ENCODE measurements at places on chromosomes 16 and 17.

GRCh38 chr17:9644910-9645751 lies at the start of gene USP43:
TSS of gene USP43 (plus strand) at chr17:9645517. CDS start at chr17:9645633, 116 bp downstream.
- no peak for DNase-seq

DNA sequence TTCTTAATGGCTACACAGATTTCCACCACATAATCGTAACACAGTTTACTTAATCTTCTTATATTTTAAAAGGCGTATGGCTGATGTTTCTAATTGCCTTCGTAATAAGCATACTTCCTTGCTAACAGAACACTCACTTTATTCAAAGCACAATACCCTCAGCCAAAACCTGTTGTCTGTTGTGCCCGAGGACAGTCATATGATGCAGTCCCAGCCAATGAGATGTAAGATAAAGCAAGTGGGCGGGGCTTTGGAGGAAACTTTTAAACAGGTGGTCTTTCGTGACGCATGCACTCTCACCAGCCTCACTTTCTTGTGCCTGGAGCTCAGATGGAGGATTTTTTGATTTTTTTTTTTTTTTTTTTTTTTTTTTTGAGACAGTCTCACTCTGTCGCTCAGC lies 174.1 kb downstream of the ZFHX3 start:
- DNase-seq, result no peak

GRCh38 chr17:57046749-57047148 lies 38.3 kb upstream of the AKAP1 start:
- DNase-seq, result no peak

DNA sequence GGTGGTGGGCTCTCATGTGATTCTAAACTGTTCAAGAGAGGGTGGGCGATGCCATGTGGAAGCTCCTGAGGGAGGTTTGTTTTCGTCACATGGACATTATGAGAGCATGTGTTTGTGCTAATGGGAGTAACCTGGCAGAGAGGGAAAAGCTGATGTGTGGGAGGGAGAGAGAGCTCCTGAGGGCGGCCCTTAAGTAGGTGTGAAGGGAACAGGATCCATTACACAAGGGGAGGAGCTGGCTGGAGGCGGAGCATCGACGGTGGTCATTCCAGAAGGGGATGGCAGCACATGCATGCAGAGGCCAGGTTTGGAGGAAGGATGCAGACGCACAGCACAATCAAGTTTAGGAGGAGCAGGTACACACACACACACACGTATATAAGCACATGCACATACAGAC lies 197.5 kb downstream of the RPTOR start:
- no peak for DNase-seq

- no peak for DNase-seq
Measured at GRCh38 chr16:88705801-88706228, 393 bp downstream of the RNF166 start.

GRCh38 chr17:41212524-41213169 lies 13.8 kb upstream of the KRTAP9-2 start:
- DNase-seq, result no peak

- no peak for DNase-seq
Measured at GRCh38 chr17:47995241-47995935, 24.5 kb downstream of the CDK5RAP3 start.

- DNase-seq, result no peak
Measured at GRCh38 chr16:85376292-85377095, 236.6 kb upstream of the GSE1 start.

DNA sequence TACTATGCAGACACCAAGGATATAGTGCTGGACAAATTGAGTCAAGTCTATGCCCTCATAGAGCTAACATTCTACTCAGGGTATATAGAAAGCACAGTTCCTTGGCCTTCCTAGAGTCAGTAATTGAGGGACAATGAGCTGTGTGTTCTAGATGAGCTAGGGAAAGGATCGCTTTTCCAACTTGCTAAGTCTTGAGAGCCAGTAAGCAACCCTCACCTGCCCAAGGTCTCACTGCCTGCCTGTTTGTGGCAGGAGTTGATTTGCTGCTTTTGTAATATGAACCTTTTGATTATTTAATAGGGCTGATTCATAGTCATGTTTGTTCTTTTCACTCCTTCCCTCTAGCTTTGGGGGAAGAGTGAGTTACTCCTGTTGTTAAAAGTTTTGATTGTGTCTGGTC lies 6.5 kb downstream of the DDX42 start:
- no peak for DNase-seq

GRCh38 chr17:82228278-82228841 lies 482 bp upstream of the SLC16A3 start:
- DNase-seq, result no peak

GRCh38 chr16:4594433-4595410 lies 20.0 kb downstream of the UBALD1 start:
- no peak for DNase-seq

DNA sequence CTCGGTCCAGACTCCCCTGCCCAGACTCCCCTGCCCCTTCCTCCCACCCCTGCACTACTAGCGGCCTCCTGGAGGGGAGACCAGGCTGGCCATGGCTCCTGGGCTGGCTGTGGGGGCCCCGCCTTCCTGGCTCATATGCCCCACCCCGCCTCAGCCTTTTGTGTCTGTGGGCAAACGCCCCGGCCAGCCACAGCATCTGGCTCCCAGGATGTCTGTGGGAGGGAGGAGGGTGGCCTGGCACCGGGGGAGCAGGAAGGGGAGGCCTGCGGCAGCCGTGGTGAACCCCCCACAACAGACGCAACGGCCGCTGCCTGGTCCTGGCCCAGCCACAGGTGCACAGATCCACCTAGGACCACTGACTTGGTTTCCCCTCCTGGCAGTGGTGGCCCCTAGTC lies 32.9 kb downstream of the BAHCC1 start:
- DNase-seq, result no peak

- DNase-seq, result no peak
Measured at GRCh38 chr16:50961952-50962351, 189.1 kb downstream of the SALL1 start.

GRCh38 chr16:86508947-86509758 lies 1.2 kb upstream of the FOXF1 start:
- DNase-seq, result no peak

DNA sequence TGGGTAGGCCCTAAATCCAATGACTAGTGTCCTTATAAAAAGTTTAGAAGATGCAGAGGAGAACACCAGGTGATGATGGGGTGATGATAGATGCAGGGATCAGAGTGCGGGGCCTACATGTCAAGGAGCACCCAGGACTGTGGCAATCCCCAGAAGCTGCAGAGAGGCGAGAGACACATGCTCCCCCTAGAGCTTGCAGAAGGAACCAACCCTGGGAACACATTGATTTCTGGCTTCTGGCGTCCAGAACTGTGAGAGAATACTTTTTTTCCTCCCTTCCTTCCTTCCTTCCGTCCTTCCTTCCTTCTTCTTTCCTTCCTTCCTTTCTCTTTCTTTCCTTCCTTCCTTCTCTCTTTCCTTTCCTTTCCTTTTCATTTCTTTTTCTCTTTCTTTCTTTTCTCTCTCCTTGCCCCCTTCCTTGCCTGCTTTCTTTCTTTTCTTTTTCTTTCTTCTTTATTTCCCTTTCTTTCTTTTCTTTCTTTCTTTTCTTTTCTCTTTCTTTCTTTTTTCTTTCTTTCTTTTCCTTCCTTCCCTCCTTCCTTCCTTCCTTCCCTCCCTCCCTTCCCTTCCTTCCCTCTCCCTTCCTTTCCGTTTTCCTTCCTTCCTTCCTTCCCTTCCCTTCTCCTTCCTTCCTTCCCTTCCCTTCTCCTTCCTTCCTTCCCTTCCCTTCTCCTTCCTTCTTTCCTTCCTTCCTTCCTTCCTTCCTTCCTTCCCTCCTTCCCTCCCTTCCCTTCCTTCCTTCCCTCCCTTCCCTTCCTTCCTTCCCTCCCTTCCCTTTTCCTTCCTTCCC lies 134.3 kb downstream of the HAPSTR1 start:
- DNase-seq, result no peak

DNA sequence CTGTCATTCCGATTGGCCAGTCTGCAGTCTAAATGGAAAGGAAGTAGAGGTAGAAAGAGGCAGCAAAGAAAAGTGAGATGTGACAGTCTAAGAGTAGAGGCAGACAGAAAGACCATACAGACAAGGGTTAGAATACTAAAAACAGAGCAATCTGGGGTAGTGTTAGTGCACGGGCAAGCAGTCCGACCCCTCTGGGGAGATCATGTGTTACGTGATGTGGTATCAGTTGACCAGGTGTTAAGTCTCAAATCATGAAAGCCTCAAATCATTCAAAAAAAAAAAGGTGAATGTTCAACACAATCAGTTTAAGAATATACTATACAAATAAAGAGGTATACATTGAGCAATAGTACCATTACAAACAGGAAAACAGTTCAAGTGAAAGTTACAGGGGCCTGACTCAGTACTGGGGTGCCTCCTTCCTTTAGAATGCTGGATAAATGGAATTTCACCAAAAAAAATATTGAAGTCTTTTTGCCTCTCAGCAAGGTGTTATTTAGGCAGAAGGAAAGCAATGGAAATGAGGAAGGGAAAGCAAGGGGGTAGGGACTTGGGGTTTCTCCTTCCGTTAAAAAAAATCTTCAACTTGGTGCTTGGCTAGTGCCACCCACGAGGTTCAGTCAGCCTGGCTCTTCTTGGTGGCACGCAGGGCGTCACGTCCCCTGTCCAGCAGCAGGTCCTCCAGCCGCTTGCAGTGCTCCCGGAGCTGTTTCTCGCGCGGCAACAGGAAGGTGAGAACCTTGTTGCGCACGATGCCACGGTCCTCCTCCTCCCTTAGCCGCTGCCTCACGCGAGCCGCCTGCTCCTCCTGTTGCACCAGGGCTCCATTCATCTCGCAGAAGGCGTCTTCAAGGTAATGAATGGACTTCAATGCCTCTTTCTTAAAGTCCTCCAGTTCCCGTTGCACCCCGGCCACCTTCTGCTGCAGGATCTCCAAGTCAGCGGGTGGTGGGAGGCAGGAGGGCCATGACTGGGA lies 616 bp downstream of the CCDC182 start:
- DNase-seq, result no peak

- DNase-seq, result peak; percentile 60
Measured at GRCh38 chr16:88685156-88686061, 898 bp downstream of the SNAI3 start.

DNA sequence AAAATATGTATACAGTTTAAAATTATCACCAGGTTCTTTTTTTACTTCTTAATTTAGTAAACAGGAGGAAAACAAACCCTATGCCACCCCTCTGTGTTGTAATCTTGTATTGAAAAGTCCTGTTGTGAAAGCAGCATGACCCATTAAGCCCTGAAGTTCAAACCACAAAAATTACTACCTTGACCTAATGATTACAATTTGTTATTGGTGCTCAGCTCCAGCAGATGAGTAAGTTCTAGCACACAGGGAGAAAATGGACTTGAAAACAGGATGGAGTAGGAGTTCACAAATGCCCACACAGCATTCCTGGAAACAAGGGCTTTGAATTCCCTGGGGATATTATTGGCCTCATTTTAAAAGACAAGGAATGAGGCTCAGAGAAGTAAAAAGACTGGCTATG lies 505.8 kb upstream of the ERCC4 start:
- no peak for DNase-seq

DNA sequence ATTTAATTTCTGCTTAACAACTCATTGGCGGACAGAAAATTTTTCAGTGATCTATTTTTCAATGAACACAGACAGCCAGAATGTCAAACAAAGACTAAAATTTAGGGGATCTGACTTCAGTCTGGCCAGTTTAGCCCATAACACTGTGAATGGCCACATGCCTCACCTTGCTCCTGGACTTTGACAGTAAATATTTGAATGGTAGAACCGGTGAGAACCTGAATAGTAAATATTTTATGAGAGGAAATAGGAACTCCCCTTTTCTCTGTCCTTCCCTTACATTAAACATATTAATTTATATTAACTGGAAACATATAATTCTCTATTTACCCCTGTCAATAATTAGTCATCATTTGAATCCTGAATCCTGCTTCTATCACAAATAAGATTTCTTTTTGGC lies 942.1 kb downstream of the KCNJ2 start:
- no peak for DNase-seq

- DNase-seq, result no peak
Measured at GRCh38 chr17:41943492-41943891, 13.1 kb downstream of the ODAD4 start.

DNA sequence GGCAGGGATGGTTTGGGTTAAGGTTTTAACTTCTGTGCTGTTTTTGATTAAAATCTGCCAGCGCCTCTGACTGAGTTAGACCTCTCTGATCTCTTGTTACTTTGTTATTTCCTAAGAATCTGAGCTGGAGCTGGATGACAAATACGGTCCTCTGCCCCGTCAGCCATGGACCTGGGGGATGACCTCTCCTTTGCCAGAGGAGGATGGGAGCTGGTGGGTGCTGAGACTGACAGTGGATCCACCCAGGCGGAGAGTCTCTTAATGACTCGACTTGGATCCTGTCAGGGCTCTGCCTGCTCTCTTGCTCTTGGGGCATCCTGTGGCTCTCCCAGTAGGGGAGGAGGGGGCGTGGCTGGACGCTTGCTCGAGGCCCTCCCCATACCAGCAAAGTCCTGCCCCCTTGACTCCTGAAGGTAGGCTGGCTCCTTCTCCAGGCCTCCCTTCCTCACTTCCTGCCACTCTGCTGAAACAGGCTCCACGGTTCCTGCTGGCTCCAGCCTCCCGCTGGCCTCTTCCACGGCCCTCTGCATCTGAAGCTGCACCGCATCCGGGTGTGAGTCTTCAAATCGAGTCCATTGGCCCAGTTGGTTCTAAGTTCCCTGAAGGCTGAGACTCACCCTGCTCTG lies 24.8 kb upstream of the MAP3K14 start:
- no peak for DNase-seq

- no peak for DNase-seq
Measured at GRCh38 chr17:75273977-75274708, 3.1 kb upstream of the MIF4GD start.

- no peak for DNase-seq
Measured at GRCh38 chr17:2194889-2195335, 108.7 kb downstream of the SMG6 start.

DNA sequence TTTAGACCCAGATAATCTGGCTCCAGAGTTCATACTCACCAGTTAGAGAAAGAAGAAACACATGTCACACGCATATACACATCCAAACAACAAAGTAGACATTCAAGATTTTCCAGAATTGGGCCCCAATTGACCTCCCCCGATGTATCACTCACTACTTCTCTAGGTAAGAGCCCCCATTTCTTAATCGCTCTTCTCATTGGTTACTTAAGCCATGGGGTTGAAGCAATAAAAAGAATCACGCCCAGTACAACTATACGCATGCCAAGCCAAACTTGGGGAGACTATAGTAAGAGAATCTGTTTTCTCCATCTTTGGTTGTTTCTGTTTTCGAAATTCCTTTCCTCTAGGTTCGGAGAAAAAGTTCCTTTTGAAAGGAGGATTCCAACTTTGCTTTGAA lies 565 bp downstream of the DDX52 start:
- DNase-seq, result no peak

GRCh38 chr17:68257934-68258333 lies 10.1 kb downstream of the AMZ2 start:
- no peak for DNase-seq

DNA sequence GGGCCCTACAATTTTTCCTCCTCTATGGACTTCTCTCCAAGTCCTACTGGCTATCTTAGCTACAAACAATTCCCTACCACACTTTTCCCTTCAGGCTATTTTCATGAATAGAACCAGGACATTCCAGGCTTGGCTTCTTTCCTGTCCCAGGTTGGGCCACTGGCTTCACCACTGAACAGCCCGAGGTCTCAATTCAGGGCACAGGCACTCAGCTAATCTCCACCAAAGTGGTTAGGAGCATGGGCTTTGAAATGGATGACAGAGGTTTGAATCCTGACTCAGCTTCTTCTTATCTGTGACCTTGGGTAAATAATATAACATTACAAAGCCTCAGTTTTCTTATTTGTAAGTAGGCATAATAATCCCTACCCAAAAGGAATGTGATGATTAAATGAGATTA lies 50.9 kb upstream of the ZNF629 start:
- DNase-seq, result no peak

- DNase-seq, result no peak
Measured at GRCh38 chr17:41650794-41651624, 26.6 kb upstream of the KRT17 start.

GRCh38 chr16:89061590-89062380 lies 31.9 kb upstream of the ACSF3 start:
- DNase-seq, result no peak

All from stimulated activated CD4-positive, alpha-beta T cell treated with anti-CD3 and anti-CD28 coated beads, Interleukin-1b, Interleukin-23, amount 100 ng/mL, for 1 hour (primary cell).